ENCODE measurements at places on chromosomes 6 and 20.
A peak's percentile ranks its signal among the peaks of the same experiment; 100 is the strongest.

GRCh38 chr6:75234126-75234865 lies 9.3 kb downstream of the COX7A2 start:
- no peak for DNase-seq

- no peak for DNase-seq
Measured at GRCh38 chr6:127816643-127817042, 84.2 kb downstream of the THEMIS start.

GRCh38 chr6:133957780-133958242 lies 4.8 kb downstream of the TBPL1 start:
- no peak for DNase-seq

DNA sequence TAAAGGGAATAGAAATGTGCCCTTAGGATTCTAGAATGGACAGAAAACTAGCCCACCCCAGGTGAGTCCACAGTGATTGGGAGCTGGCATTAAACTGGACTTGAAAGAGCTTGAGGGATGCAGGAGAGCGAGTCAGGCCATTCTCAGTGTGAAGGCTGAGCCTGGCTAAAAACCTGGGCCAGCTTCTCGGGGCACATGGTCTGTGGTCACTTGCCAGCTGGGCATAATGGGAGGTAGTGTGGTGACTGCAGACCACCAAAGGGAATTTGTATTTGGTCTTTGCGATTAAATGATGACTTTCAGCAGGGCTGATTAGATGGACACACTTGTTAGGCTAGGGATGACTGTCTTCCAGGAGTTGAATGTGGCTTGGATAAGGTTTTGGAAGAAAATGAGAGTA lies 71.3 kb downstream of the TULP4 start:
- no peak for DNase-seq

DNA sequence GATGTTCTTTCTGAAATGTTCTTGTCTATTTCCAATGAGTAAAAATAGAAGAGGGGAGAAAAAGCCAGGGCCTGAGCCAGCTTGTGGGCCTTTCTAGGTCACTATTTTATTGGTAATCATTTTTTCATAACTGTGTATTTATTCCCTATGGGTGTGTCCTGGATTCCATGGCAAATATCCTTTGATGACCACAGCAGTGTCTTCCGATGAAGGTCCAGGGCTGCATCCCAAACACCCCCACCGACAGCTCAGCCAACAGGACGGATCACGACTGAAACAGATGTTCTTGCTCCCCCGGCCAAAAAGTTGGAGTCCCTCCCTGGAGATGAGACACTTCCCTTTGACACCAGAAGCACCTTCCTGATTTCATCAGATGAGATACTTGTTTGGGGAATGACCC lies 105.4 kb upstream of the PLEKHG1 start:
- no peak for DNase-seq

GRCh38 chr6:75501756-75502155 lies 8.2 kb upstream of the FILIP1 start:
- DNase-seq: no peak

DNA sequence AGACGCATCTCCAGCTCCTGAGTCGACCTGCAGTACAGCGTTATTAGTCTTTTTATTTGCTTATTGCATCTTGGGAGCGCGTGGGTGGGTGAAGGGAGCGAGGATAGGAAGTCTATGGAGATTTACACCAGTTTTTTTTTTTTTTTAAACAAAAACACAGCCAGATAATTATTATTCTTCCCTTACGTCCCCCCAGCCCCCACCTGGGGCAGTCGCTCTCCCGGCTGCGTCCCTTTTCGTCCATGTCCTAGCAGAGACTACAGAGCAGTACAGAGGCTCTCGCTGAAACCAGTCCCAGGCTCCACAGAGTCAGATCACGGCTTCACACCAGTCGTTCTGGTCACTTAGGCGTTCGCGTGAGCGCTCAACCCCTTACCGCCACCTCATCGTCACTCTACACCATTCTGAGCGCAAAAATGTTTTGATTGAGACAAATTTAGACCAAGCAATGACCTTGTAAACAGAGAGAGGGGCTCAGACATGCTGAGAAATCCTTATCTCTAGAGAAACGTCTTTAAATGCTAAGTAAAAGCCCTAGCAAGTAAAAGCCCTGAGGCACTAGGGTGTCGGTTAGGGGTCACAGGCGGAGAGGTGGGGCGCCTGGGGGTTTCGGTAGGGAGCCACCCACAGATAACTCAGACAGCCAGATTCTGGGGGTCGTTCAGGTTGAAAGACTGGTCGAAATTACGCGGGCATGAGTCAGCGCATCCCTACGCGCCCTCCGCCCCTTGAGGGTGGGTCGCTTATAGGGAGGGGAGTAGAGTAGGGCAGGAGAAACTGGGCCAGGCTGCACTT lies 975 bp upstream of the PPT2 start:
- peak; percentile 13 for DNase-seq

GRCh38 chr6:73586416-73586974 lies 65.7 kb upstream of the EEF1A1 start:
- no peak for DNase-seq

- DNase-seq: no peak
Measured at GRCh38 chr6:9143140-9143539, 707.8 kb upstream of the SLC35B3 start.

GRCh38 chr20:50983321-50983720 lies 24.7 kb downstream of the MOCS3 start:
- DNase-seq: no peak

DNA sequence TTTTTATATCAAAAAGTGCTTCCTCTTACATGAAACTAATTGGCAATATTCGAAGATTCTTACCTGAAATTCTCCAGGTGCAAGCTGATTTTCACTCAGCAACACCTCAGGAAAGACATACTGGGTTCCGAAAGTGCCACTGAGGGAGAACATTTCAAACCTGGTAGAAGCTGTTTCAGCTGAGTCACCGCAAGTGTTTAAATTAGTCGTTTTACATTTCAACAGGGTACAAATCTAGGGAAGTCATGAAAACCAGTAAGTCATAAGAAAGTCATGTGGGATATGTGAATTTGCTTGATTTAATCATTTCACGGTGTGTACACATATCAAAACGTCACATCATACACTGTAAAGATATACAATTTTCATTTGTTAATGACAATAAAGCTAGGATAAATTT lies 25.3 kb upstream of the TAAR1 start:
- DNase-seq: no peak

- no peak for DNase-seq
Measured at GRCh38 chr6:49097116-49097515, 365.9 kb downstream of the MMUT start.

GRCh38 chr20:44447827-44448419 lies 27.8 kb upstream of the TTPAL start:
- no peak for DNase-seq

DNA sequence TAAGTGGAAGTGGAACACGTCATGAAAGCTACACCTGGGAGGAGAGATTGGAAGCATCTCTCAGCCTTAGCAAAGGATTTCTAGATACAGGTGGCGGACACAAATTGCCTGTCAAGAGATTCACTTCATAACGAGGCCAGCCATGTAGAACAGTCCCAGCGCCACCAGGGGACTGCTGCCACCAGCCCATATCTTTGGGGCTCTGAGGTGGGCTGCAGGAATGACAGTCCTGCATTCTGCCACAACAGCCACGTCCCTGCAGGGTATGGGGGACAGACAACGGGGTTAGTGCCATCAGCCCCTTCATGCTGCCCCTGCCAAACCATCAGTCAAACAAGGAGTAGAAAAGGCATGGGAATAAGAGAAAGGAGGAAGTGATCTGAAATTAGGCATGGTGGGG lies 81.2 kb upstream of the SASH1 start:
- DNase-seq: no peak

- no peak for DNase-seq
Measured at GRCh38 chr20:50281831-50282591, 91.4 kb downstream of the CEBPB start.

- DNase-seq: no peak
Measured at GRCh38 chr20:34773726-34774125, 51.7 kb downstream of the NCOA6 start.

- DNase-seq: no peak
Measured at GRCh38 chr6:138403324-138403800, 661 bp upstream of the HEBP2 start.

DNA sequence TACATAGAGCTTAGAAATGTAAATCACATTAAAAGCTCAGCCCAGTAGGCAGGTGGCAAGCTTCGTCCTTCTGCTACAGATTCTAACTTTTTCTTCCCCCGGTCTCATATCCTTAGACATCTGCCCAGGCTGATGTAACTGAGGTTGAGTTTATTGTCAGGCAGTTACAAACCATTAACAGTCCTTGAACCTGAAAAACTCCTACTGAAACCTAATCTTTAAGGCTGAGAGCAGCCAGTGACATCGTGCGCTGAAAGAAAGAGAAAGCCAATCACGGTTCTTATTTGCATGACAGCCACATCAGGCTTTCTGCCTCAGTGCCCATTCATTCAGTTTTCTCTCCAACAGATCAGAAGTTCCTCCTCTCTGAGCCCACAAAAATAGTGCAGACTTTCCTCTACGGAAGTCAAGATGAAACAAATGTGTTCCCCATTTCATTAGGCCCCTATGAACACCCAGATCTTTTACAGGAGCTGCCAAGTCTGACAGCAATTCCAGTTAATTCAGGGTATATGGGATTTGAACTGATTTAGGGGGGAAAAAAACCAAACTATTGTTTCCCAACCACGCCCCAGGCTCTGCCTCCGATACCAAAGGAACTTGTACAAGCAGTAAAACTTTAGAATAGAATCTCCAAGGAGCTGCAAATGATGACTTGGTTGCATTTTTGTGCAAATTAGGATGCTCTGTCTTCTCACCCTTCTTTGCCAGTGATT lies at the start of gene NHSL1:
NHSL1 (minus strand) TSS at position 192 of the 716 bp plus-strand sequence. CDS start 204 bp downstream, outside the sequence.
- DNase-seq: peak; percentile 64

DNA sequence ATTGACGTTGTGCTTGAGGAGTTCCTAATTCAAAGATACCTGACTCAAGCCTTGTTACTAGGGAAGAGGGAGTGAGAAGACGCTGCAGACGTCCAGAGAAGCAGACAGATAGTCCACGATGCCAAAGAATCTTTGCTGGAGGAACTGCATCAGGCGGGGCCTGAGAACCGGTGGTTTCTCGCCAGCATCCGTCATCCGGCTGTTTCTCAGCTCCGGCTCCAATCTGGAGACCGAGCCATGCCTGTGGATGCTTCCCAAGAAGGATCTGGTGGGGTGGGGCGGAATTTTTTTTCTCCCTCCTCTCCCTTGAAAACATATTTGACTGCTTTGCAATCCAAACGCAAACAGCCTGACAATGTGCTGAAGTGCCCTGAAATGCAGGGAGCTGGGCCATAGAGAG lies 125.8 kb upstream of the SRSF6 start:
- no peak for DNase-seq

DNA sequence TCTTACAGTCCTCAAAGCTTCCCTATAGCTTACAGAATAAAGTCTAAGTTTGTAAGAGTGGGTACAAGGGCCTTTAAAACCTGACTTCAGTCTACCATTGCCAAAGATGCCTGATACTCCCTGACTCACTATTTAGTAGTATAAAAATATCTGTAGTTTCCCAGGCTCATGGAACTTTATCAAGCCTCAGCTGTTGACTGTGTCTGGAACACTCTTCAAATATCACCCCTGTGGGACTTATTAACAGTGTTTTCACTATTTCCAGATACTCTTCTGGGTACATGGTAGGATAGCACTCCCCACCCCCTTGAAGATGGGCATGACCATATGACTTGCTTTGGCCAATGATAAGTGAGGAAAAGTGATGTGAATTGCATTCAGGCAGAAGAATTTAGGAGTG lies 105.3 kb upstream of the TENT5A start:
- DNase-seq: no peak

GRCh38 chr6:15255481-15255880 lies 9.6 kb downstream of the JARID2 start:
- DNase-seq: no peak

- no peak for DNase-seq
Measured at GRCh38 chr6:65771946-65772345, 64.9 kb upstream of the EYS start.

- no peak for DNase-seq
Measured at GRCh38 chr20:41185013-41185757, 47.8 kb downstream of the PLCG1 start.

DNA sequence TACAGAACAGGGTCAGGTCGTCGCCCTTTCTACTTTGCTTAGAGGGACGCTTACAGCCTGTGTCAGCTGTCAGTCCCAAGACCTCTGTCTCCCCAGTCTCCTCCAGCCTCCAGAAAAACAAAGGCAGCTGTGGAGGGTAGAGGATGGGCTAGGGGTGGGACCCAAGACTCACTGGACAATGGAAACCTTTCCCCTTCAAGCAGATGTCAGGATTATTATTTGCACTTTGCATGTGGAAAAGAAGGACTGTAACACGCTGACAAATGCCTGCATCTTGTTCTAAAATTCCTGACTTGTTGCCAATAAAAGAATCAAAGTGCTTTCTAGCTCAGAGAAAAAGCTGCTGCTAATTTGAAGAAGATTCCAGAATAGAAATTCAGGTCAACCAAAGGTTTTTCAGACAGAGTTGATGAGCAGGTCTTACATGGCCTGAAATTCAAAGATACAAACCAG lies 58.7 kb downstream of the SNX5 start:
- DNase-seq: no peak

GRCh38 chr20:48709744-48710143 lies 118.1 kb downstream of the PREX1 start:
- no peak for DNase-seq

DNA sequence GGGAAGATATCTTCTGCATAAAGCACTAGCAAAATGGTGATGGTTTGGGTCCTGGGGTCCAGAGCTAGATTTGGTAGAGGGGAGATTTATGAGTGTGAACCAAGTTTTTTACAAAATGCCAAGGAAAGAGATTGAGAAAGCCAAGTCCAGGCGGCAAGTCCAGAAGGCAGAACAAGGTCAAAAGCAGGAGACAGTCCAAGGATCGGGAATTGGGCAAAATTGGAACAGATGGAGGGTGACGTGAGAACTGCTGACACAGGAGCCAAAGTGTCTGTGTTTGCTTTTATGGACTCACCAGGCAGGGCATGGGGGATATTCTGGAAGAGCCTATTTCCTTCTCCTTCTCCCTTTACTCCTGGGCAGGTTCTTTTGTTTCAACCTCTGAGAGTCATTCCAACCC lies 4.1 kb downstream of the NHLRC1 start:
- DNase-seq: no peak

DNA sequence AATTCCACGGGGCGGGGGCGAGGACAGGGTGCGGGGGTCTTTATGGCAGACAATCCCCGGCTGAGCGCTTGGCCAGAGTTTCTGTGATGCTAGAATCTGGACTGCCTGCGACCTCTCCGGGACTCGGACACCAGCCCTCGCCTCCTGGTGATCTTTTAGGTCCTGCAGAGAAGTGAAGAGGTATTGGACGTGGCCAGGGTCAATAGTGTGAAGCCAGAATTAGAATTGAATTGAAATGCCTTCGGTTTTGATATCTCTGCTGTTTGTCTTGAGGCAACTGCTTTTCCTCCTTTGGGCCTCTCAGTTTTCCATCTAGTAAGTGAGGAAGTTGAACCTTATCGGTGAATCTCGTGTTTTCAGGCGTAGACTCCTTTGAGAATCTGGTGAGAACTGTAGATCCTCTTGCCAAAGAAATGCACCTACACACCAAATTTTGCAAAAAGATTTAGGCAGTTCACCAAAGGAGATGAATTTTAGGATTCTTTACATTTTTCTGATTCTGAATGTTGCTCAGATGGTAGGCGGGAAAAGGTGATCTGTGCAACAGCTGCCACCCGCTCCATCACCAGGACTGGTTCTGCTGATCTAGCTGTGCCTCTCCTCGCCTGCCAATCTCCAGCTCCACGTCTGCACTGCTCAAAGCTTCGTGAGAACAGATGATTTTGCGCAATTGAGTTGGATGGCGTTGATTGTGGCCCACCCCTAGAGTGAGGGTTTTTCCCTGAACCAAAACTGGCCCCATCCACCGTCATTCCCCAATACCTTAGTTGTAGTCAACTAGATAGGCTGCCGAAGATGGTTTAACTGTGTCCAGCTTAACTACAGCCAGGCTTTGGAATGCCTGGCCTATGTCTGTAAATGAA lies 837 bp upstream of the OSER1 start:
- no peak for DNase-seq

Measured in NCI-H460 (cell line).